ENCODE measurements at places on chromosomes 7 and 10.

DNA sequence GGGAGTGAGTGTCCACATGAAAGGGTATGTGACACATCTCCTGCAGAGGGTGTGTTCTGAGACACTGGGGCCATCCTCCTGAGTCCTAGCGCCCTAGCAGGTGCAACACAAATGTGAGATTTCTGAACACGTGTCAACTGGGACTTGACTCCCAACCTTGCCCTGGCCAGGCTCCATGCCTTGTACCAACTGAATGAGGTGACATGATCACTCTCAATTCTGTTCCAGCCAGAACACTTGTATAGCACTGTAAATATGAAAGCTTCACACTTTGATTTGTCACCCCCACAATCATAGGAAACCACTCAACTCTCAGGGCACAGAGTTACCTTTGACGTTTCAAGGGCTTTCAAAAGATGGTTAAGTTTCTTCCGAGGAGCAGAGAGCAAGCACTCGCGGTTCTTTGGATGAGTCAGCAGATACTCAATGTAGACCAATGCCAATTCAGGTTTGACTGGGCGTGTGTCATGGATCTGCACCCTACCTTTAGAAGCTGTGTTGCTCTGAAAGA, 48.6 kb downstream of the NCAPG2 start:
- DNase-seq = no peak

- DNase-seq = no peak
These were observed 114.4 kb upstream of the SVIL start for GRCh38 chr10:29749150-29749549.

- no peak for DNase-seq
These were observed 16.7 kb downstream of the CEP55 start for GRCh38 chr10:93513091-93513490.

GRCh38 chr10:133013463-133013862, 71.1 kb upstream of the CFAP46 start:
- no peak for DNase-seq

GRCh38 chr7:1592299-1592871, 22.6 kb upstream of the PSMG3 start:
- no peak for DNase-seq

DNA sequence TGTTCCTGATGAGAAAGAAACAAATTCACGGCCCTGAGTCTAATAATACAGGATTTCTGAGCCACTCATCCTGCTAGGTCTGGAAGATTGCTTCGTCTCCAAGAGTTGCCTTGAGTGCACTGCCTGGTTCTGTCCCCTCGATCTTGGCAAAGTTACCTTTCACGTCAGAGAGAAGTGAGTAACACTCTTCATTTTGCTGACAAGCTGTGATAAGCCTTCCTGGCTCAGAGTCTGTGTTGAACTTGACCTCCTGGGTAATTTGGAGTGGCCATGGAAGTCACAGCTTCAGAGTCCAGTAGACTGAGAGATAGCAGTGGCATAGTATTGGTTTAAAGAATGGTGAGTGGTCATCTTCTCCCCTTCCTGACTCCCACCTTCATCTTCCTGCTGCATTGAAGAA, 64.7 kb upstream of the LRGUK start:
- DNase-seq = no peak

- no peak for DNase-seq
These were observed 183.9 kb downstream of the TCERG1L start for GRCh38 chr10:131127610-131128009.

DNA sequence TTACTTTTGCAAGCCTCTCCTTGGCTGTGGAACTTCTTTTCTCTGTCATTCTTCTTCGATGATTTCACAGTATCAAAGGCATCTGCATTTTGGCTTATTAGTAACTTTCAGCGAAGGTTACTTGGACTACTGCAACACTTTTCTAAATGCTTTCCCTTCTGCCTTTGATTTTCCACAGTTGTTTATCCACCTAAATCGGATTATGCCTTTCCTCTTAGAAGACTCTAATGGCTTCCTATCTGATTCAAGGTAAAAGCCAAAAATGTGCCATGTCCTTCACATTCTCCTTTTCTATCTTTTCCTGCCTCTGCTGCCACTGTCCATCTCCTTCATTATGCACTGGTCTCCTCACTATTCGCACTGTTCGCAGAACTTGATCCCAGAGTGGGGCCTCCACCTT, 1606.3 kb upstream of the LRRTM3 start:
- DNase-seq = no peak

DNA sequence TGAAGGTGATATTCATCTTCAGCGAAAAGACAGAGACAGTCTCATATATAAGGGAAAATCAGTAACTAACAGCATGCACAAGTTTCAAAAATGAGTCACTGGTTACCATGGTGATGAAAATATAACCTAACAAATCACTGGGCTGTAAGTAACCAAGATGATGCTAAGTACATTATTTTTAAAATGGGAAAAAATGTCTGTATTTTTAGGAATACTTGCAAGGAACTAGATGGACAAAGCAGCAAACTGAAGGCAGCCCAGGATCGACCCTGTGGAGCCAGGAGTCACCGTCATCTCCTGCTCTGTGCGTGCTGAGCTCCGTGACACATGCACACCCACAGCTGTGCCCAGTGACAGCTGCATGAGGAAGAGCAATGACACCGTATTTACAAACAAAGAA, 137.3 kb downstream of the ELMO1 start:
- DNase-seq = no peak

- DNase-seq = no peak
These were observed 21.7 kb upstream of the RNF32 start for GRCh38 chr7:156618780-156619367.

DNA sequence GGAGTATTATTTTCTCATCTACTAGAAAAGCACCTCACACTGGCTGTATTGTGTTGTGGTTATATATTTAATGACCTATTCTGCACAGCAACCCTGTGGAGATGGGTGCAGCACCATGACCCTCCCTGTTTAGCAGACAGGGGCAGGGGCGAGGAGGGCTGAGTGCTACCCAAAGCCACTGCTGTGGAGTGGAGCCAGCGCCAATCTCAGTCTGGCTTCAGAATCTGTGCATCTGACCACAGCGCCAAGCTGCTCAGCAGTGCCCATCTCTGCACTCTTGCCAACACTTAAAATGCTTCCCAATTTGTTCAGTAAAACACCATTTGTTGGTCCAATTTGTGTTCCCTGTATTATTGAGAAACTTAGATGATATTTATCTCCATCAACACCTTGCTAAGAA, 239.1 kb downstream of the ZMYND11 start:
- DNase-seq = peak; percentile 5

- no peak for DNase-seq
These were observed 471.4 kb upstream of the NRP1 start for GRCh38 chr10:33805831-33806230.
